GDM1 (cell line): ENCODE measurements at places on chromosomes 2 and 18.

- no peak for DNase-seq
Observed at GRCh38 chr2:23386339-23387220, 1.6 kb downstream of the KLHL29 start.

- DNase-seq = no peak
Observed at GRCh38 chr18:48263914-48264902, 145.0 kb downstream of the ZBTB7C start.

GRCh38 chr2:238338710-238339394, 18.5 kb downstream of the TRAF3IP1 start:
- DNase-seq = no peak

DNA sequence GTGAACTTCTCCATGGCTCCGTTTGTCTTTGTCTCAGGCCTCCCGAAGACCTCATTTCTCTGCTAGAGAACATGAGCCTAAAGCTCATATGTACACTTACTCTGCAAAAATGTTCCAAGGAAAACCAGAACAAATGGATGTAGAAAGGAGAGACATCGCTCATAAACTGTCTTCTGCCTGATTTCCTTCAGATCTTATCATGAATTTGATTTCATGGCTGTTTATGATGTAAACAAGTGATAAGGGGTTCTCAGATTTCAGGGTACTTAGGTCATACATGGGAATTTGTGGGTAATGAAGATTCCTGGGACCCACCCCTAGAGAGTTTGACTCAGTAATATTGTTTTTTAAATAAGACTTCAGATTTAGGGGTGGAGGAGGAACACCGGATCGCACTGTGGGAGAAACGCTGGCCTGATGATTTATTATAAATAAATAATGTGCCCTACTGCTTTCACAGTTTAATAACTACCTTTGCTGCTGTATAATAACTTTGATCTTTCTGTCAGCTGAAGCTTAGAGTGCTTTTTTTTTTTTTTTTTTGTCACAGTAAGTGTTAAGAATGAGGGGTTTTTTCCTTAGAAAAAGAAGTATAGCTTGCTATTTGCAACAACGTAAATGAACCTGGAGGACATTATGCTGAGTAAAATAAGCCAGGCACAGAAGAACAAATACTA, 14.9 kb downstream of the AOX1 start:
- no peak for DNase-seq

GRCh38 chr2:98695255-98695654, 35.7 kb downstream of the MGAT4A start:
- DNase-seq = no peak
